ENCODE measurements at places on chromosomes 2 and 18. TPM values are rescaled to one million over a fixed set of nuclear protein-coding genes. Genes with fewer than 3 reads are reported as not detected.

DNA sequence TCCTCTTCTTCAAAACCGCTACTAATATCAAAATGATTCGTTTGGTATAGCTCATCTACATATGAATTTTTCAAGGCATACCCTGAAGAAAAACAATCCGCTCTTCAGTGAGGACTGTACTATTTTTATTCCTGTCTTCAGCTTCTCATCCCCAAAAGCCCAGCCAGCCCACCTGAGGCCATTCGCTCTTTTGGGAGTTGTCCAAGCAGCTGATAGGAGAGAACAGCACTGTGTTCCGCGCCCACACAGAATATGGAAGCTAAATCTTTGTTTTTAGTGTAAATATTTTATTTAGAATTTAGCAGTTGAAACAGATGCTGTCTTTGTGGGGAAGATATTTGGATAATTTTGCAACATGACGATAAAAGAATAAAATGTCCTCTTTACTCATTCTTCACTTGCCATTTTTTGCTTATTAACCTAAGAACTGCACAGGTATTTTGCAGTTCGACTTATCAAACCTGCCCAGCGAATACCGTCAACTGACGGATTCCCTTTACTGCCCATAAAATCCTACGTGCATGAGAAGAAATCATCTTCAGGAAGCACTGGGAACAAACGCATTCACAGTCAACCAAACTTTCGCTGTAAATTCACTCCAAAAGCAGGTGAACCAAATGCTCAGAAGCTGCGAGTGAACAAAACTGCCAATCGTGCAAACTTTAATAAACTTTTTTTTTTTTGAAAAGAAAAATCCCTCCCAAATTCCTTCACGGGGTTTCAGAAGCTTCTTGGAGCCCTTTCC is 3.4 kb downstream of the ZNF521 start:
- no peak for DNase-seq

GRCh38 chr2:19554520-19554919 is 196.1 kb upstream of the OSR1 start:
- DNase-seq = no peak

DNA sequence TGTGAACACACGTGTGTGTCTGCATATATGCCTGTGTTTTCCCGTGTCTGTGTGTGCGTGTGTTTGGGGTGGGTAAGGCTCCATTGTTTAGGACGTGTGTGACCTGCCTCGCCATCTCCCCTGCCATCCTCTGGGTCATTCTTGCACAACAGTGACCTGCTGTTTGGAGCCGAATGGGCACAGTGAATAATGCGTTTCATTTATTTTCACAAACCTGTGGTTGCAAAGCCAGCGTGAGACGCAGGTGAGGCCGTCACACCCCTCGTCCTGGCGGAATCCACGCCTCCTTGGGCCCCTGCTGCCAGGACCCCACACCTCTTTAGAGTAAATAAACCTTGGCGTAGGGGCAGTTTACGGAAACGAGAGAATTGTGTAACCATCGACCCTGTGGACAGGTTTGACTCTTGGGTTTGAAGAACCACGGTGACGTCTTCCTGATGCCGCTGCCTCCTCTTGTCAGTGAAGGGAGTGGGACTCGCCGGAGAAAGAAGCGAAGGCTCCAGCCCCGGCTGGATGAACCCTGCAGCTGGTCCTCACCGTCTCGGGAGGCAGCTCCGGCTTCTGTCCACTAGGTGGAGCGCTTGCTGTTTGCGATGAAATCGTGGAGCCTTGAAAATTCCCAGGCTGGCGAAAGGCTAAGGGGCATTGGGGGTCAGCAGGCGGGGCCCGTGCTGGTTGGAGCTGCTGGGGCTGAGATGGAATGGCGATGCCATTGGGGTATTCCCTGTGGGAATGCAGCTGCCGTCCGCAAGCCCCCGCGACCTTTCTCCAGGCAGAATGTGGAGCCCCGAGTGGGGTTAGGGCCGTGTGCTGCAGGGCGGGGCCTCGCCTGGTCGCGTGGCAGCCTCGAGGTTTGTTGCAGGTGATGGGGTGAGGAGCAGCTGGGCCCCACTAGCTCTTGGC is 81.1 kb downstream of the RTP5 start:
- DNase-seq = peak; percentile 61

Gene CRYBA2
- polyA plus RNA-seq = not detected

Gene QPCT
- polyA plus RNA-seq = 6.6 TPM

Gene COLEC11
- polyA plus RNA-seq = 3.7 TPM

Gene ABCG5
- polyA plus RNA-seq = 0.35 TPM

Gene SEH1L
- 30.4 TPM for polyA plus RNA-seq

Gene CHN1
- polyA plus RNA-seq = 153 TPM

All from right lung (tissue), 10 donors.